Right renal pelvis (tissue), 4 donors: ENCODE measurements at places on chromosomes 7 and 10. TPM values are rescaled to one million over a fixed set of nuclear protein-coding genes. Genes with fewer than 3 reads are reported as not detected.

DNA sequence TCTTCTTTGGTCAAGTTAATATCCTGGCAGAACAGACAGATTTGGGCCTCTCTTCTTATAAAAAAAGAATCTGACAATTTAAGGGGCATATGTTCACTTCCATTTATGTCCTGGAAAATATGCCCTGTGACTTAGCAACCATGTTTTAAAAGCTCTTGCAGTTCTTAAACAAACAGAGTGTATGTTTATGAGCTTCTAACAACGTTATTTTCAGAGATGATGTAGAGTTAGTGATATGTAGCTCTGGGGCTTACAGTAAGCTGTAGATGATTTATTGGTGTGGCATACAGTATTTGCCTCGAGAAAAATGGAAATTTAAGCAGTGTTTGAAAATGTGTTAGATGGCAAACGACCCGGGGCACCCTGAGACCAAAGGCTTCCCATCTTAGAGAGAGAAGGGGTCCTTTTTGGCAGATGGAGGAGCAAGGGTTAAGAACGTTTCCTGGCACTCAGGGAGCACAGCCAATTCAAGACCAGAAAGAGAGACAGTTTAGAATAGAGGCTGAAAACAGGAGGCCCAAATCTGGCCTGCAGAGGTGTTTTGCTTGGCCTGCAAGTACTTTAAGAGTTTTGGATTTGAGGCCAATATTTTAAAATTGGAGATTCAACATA, 397.5 kb downstream of the KCNMA1 start:
- no peak for DNase-seq

GRCh38 chr10:110983466-110983865, 64.1 kb downstream of the SHOC2 start:
- DNase-seq: no peak

DNA sequence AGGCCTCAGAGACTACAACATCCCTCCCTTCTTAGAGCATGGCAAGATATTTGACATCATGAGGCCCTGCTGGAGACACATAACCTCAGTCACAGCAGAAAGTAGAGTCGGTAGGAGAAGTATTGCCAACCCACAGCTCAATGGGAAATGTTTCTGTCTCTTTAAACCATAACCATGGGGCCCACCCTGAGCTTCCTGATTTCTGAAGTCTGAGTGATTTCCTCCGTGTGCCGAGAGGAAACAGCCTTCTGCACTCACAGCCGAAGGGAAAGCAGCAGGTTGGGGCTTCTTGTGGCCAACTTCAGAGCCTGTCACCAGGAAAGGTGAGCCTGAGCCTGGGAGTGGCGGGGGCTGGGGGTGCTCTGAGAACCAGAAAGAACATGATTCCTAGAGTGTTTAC, at the start of gene GIMAP1:
Gene GIMAP1 (plus strand): TSS at position 246 of the 400 bp plus-strand sequence. CDS start 2,435 bp downstream, outside the sequence.
- peak; percentile 1 for DNase-seq

- DNase-seq: no peak
These were observed 167.3 kb upstream of the MYO3A start for GRCh38 chr10:25766687-25767221.

GRCh38 chr10:9621216-9621615, 1396.5 kb upstream of the CELF2 start:
- no peak for DNase-seq

DNA sequence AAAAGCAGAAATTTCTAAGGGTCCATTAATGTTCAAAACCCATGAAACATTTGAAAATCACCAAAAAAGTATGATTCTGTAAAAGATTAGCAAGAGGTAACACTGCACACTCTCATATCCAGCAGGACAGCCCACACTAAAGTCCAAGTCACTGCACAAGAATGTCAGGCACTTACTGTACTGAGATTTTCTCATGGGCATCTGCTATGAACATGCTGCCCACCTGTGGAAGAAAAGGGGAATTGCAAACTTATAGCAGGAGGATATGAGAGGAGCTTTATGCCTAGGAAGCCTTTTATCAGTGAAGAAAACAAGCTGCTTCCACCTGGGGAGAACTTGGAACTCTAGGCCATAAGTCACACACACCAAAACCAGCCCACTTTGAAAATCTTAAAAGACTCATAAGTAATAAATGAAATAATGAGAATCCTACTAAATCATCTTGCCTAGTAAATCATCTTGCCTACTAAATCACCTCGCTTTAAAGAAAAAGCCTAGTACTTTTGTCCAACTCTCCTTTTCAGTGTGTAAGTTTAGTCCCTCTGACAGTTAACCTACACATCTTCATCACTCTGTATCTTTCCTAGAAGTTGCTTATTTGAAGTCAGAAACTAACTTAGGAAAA, 46.1 kb downstream of the ARMH3 start:
- peak; percentile 65 for DNase-seq

- DNase-seq: no peak
These were observed 174.8 kb downstream of the RTKN2 start for GRCh38 chr10:62093863-62094291.

- DNase-seq: no peak
These were observed 34.5 kb downstream of the DNAJB6 start for GRCh38 chr7:157371296-157371695.

DNA sequence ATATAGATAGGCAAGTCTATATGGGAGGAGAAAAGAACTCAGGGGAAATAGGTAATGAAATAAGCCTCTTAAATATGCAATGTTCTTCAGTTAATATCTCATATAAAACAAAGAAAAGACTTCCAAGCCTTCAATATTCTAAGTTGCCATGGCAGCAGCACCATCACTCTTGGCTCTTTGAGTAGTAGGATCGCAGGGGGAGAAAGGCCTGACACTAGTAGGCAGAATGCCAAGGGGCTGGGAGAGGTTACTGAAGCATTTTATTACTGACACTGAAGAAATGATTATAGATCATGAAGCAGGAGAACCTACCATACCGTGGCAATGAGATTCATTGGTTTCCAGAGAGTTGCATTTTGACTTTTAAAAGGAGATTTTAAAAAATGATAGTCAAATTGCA, 193.9 kb downstream of the NXPH1 start:
- no peak for DNase-seq

- no peak for DNase-seq
These were observed 106.7 kb downstream of the LHPP start for GRCh38 chr10:124568339-124568738.

- DNase-seq: no peak
These were observed 30.0 kb downstream of the KIFBP start for GRCh38 chr10:69018613-69019012.

GRCh38 chr10:43000651-43001426, 76.0 kb upstream of the RET start:
- DNase-seq: no peak

DNA sequence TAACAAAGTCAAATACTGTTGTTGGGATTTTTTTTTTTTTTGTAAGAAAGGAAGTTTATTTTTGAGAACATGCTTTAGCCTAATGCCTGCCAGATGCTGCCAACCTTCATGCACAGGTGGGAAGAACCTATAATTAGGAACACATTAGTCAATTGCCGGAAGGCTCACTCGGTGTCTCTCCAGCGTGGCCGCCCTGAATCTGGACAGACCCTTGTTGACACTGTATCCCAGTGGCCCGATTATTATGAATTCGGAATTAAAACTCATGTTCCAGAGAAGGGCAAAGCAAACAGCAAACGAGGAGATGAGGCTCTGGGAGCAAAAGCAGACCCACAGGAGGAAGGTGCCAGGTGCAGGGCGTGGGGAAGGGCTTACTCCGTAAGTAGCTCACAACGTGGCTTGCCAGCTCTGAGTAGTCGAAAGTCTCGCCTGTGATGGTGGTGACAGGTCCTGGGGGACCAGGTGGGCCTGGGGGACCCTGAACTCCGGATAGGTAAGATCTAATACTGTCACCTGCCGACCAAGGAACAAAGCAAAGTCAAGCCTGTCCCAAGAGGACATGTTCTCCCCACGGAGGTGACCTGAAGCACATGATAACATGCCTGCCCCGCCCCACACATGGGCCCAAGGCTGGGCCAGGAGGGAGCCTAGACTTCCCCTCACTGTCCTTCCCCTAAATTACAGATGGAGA, 48.3 kb downstream of the COL17A1 start:
- DNase-seq: no peak

DNA sequence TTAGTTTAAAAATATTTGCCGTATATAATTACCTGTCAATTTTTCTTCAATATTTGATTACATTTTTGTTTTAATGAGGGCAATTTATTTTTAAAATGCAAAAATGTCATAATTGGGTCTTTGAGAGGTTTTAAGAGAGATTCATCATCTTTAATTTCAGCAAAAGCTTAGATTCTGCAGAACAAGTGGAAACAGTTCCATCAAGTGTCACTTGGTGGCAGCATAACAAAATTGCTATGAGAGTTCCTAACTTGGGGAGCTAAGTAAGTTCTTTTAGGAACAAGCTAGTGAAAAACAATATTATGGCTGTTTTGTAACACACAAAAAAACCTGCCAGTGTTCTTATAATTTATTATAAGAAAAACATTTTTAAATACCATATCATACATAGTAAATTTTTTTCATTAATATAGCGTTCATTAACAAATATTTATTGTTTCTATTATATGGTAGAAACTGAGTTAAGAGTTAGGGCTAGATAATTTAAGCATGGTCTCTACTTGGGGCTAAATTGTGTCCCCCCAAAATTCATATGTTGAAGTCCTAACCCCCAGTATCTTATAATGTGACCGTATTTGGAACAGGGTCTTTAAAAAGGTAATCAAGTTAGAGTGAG, 155.2 kb downstream of the MAGI2 start:
- DNase-seq: peak; percentile 26

DNA sequence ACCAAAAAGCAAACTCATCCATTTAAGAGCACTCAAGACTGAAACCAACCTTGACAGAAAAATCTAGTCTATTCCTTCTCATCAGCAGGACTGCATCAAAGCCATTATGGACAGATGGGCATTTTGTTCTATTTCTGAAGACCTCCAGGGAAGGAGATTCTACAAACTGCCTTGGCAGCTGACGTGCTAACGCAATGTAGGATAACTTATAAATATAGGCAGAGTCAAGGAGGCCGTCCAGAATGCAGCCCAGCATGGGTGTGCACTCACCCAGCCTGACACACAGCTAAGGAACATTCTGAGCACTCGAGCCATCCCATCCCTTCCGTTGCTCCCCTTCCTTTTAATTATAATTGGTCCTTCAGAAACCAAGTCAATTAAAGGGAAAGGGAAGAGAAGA, 25.3 kb upstream of the NEBL start:
- DNase-seq: no peak

GRCh38 chr7:18703685-18704084, 208.1 kb downstream of the HDAC9 start:
- DNase-seq: no peak

GRCh38 chr7:8169171-8169570, 92.8 kb downstream of the ICA1 start:
- DNase-seq: no peak

TMEM176B gene
- polyA plus RNA-seq: 94.7 TPM

SPDYE11 gene
- 0.29 TPM for polyA plus RNA-seq

STEAP1B gene
- polyA plus RNA-seq: 1.5 TPM

IFIT1 gene
- polyA plus RNA-seq: 24.1 TPM
